CD4-positive, alpha-beta T cell (primary cell): ENCODE measurements at places on chromosomes 16 and 17.

DNA sequence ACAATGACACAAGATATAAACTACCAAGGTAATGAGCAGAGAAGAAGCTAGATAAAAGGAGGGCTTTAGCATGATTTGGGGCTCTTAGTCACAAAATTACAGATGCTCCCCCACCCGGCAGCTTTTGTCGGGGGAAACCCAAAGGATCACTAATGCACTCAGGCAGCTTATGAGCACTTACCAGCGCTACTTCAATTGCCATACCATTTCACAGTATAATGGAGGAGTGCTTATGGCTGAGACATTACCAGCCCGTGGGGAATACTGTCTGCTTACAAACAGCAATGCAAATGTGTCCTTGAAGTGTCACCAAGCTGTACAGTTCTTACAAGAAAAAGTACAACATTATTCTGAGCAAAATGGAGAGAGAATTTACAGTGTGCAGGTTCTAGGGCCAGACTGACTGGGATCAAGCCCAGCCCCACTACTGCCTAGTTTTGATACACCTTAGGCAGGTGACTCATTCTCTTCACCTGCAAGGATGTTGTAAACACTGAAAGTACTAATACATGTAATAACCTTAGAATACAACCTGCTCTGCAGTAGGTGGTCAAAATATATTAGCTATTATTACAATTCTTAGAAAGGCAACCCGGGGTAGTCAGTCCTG, 16.3 kb downstream of the ANKFY1 start:
- H3K27me3 ChIP-seq = no peaks in the 10 kb centered on the region
- H3K4me1 ChIP-seq = peaks cover 10% of the 10 kb centered on the region
- no peak overlapping the region for H3K27ac ChIP-seq
- no peak for DNase-seq

GRCh38 chr17:82384051-82384729, 12.6 kb downstream of the UTS2R start:
- no peak for DNase-seq
- no peak overlapping the region for H3K4me3 ChIP-seq
- no peaks in the 10 kb centered on the region for H3K36me3 ChIP-seq

DNA sequence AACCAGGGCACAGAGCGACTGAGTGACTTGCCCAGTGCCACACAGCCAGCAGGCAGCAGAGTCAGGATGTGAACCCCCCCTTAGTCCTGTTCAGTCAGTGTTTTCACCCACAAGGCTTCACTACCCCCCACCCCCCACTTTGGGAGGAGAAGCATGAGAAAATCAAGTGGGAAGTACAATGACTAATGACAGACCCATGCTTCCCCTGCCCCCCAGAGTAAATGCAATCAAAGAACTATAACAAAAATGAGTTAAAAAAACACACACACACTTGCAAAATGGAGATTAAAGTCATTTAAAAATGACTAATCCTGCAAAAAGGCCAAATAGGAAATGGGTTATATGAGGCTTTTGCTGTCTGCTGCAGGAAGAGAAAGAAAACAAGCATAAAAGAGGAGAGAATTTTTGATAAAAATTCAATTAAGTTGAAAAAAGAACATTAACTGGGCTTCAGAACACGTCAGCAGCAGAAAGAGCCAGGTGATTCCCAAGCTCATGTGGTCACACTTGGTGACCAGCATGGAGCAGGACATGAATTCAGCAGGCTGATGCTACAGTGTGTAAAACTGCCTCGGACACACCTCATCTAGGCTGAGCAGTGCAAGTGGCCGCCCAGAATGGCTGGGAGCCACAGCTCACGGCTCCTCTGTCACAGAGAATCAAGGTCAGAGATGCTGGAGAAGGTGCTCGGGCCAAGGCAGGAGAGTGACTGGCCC, 212.3 kb downstream of the ZNF423 start:
- no peaks in the 10 kb centered on the region for H3K36me3 ChIP-seq
- H3K27ac ChIP-seq = no peak overlapping the region
- DNase-seq = no peak
- H3K4me3 ChIP-seq = no peak overlapping the region
- H3K4me1 ChIP-seq = no peaks in the 10 kb centered on the region

- H3K4me3 ChIP-seq = no peak overlapping the region
- DNase-seq = no peak
- H3K27me3 ChIP-seq = no peaks in the 10 kb centered on the region
Measured at GRCh38 chr16:66152823-66153393, 213.6 kb upstream of the CDH5 start.

GRCh38 chr16:14460726-14461125, 169.3 kb downstream of the PARN start:
- H3K4me3 ChIP-seq = no peak overlapping the region
- H3K27me3 ChIP-seq = no peaks in the 10 kb centered on the region
- no peaks in the 10 kb centered on the region for H3K4me1 ChIP-seq

DNA sequence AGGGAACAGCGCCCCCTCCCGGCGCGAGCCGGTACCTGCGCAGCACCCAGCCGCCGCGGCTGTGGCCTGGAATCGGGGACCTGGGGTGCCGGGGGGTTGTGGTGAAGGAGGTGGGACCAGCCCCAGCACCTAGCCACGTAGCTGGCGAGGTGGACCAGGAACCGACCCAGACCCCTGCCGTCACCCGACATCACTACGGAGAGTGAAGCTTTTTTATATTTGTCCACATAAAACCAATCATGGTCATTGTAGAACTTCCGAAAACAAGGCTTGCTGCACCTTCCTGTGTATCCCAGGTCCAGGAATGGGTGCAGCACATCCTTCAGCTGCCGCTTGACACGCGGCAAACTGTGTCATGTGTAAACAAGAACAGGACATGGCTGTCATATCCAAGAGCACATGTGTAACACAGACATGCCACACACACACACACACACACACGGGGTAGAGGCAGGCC, 1.3 kb downstream of the HBQ1 start:
- H3K27ac ChIP-seq = no peak overlapping the region
- no peak for DNase-seq
- H3K27me3 ChIP-seq = peaks cover 33% of the 10 kb centered on the region

DNA sequence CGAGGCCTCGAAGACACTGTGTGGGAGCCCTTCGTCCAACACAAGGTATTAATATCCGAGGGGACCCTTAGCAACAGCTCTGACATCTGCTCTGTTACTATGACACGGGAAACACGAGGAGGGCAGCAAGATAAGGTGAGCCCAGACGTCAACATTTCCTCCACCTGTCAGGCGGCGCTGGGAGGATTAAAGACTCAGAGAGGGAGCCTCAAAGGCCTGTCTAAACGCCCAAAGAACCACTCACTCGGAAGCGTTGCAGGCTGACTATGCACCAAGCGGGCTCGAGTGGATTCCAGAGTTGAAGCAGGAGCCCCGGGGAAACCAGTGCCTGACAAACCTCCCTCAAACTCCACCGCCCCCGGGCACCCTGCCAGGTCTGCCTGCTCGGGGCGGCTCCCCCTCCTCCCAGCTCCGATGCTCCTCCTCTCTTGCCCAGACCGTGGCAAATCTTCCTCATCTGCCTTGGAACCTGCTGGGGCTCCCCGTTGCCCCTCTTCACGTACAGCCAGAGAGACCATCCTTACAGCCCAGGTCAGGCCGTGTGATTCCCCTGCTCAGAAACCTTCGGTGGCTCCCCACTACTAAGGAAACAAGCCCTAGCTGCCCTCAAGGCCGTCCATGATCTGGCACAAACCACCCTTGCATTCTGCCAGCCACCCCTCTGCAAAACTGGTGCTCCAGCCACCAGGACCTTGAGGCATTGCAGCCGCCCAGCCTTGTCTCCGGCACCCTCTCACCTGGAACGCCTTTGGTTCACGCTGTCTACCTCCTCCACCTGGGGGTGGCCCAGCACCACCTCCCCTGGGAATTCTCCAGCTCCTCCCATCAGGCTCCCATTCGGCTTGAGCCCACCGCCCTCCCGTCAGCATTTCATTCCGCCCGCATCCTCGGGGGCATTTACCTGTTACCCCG, 16.2 kb downstream of the RPH3AL start:
- no peaks in the 10 kb centered on the region for H3K27me3 ChIP-seq
- H3K4me1 ChIP-seq = peaks cover 50% of the 10 kb centered on the region
- peak overlapping the region; percentile 35 for H3K27ac ChIP-seq

DNA sequence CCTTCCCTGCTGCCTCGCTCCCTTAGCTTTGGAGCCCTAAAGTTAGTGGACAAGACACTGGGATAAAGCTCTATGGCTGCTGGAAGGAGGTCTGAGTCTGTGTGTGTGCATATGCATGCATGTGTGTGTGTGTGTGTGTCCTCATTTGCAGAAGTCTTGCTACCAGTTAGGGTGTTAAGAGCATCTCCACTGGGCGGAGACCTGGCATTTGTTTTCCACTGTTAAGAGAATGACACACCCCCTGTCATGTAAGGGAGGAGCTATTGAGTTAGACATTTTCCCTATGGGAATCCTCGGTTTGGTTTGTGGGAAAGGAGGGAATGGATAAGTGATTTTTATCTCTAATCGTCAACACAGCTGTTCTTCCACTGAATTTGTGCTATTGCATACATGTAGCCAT, 24.8 kb upstream of the ARHGAP23 start:
- no peaks in the 10 kb centered on the region for H3K4me1 ChIP-seq
- no peaks in the 10 kb centered on the region for H3K27me3 ChIP-seq
- no peak overlapping the region for H3K4me3 ChIP-seq
- no peak for DNase-seq
- peaks cover 25% of the 10 kb centered on the region for H3K36me3 ChIP-seq

DNA sequence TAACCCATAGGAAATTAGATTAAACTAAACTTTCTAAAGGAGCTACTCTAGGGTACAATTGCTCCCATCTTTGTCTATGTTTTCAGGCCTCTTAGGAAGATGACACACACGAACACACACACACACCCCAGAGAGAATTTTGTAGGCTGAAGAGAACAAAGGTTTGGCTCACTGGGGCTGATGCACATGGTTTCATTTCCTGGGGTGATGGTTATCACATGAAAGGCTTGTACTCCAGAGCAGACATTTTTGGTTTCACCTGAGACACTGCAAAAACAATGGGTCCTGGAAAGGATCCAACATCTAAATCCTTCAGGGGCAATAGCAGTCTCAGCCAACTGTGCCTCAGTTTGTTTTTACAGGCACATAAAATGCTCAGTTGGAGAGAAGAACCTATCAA, 62.8 kb downstream of the GRB7 start:
- H3K4me3 ChIP-seq = no peak overlapping the region
- peaks cover 3% of the 10 kb centered on the region for H3K36me3 ChIP-seq
- peak overlapping the region; percentile 58 for H3K27ac ChIP-seq
- H3K4me1 ChIP-seq = peaks cover 33% of the 10 kb centered on the region
- H3K27me3 ChIP-seq = no peaks in the 10 kb centered on the region
- peak; percentile 84 for DNase-seq

GRCh38 chr17:66383333-66383732, 80.9 kb downstream of the PRKCA start:
- DNase-seq = no peak
- H3K4me1 ChIP-seq = peaks cover 11% of the 10 kb centered on the region
- H3K27me3 ChIP-seq = no peaks in the 10 kb centered on the region
- no peak overlapping the region for H3K27ac ChIP-seq
- H3K36me3 ChIP-seq = peaks cover under 1% of the 10 kb centered on the region

GRCh38 chr17:38605411-38605840, 326 bp downstream of the SRCIN1 start:
- H3K36me3 ChIP-seq = no peaks in the 10 kb centered on the region
- H3K27me3 ChIP-seq = peaks cover 64% of the 10 kb centered on the region

GRCh38 chr16:69130461-69130860, 1.9 kb downstream of the CHTF8 start:
- H3K36me3 ChIP-seq = peaks cover 14% of the 10 kb centered on the region
- no peak overlapping the region for H3K4me3 ChIP-seq
- H3K27ac ChIP-seq = no peak overlapping the region
- no peaks in the 10 kb centered on the region for H3K27me3 ChIP-seq
- no peak for DNase-seq
- H3K4me1 ChIP-seq = peaks cover 21% of the 10 kb centered on the region

DNA sequence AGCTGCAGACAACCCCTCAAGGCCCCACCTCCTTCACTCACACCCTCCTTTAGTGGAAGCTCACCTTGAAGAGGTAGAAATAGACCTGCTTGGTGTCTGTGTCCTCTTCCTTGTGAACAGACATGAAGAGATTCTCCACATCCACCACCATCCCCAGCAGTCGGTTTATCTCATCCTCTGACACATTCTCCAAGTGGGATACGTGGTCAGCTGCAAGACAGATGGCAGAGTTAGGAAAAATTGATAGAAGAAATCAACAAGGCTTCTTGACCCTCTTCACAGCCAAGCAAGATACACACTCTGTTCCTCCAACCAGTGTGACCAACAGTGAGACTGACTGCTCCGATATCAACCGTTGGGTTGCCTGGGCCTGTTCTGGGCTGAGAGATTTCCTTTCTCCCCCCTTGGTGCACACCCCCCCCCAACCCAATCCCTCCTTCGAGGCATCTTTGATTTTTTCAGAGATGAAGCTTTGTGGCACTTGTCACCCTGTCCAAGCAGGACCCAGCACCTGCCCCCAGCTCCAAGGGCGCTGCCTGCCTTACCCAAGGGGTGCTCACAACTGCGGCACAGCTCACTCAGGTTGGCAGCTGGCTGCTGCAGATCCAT, 902 bp downstream of the KAT2A start:
- peaks cover 28% of the 10 kb centered on the region for H3K4me1 ChIP-seq
- no peak overlapping the region for H3K27ac ChIP-seq
- DNase-seq = no peak
- H3K4me3 ChIP-seq = peak overlapping the region; percentile 48

- H3K27me3 ChIP-seq = no peaks in the 10 kb centered on the region
- H3K4me3 ChIP-seq = no peak overlapping the region
- H3K27ac ChIP-seq = no peak overlapping the region
- peaks cover 61% of the 10 kb centered on the region for H3K36me3 ChIP-seq
Measured at GRCh38 chr17:38848557-38848891, 5.0 kb downstream of the RPL23 start.

- H3K27ac ChIP-seq = no peak overlapping the region
- H3K36me3 ChIP-seq = no peaks in the 10 kb centered on the region
- H3K27me3 ChIP-seq = no peaks in the 10 kb centered on the region
- no peak for DNase-seq
- no peak overlapping the region for H3K4me3 ChIP-seq
Measured at GRCh38 chr16:6797223-6797622, 535.4 kb upstream of the RBFOX1 start.

- H3K4me3 ChIP-seq = peak overlapping the region; percentile 57
- H3K27me3 ChIP-seq = peaks cover 8% of the 10 kb centered on the region
- no peak overlapping the region for H3K27ac ChIP-seq
- H3K36me3 ChIP-seq = no peaks in the 10 kb centered on the region
- no peak for DNase-seq
Measured at GRCh38 chr17:49260817-49261291, 30.3 kb upstream of the PHOSPHO1 start.

- H3K4me1 ChIP-seq = peaks cover 14% of the 10 kb centered on the region
- DNase-seq = no peak
- H3K27ac ChIP-seq = no peak overlapping the region
- H3K27me3 ChIP-seq = peaks cover 57% of the 10 kb centered on the region
- H3K4me3 ChIP-seq = no peak overlapping the region
- H3K36me3 ChIP-seq = no peaks in the 10 kb centered on the region
Measured at GRCh38 chr17:58757162-58757613, 1.5 kb downstream of the PPM1E start.

GRCh38 chr17:38742411-38743308, 5.5 kb downstream of the PCGF2 start:
- no peaks in the 10 kb centered on the region for H3K36me3 ChIP-seq
- no peak overlapping the region for H3K27ac ChIP-seq
- DNase-seq = peak; percentile 38
- no peak overlapping the region for H3K4me3 ChIP-seq
